ENCODE measurements at places on chromosomes 16 and 17. TPM values are rescaled to one million over a fixed set of nuclear protein-coding genes. Genes with fewer than 3 reads are reported as not detected.

DNA sequence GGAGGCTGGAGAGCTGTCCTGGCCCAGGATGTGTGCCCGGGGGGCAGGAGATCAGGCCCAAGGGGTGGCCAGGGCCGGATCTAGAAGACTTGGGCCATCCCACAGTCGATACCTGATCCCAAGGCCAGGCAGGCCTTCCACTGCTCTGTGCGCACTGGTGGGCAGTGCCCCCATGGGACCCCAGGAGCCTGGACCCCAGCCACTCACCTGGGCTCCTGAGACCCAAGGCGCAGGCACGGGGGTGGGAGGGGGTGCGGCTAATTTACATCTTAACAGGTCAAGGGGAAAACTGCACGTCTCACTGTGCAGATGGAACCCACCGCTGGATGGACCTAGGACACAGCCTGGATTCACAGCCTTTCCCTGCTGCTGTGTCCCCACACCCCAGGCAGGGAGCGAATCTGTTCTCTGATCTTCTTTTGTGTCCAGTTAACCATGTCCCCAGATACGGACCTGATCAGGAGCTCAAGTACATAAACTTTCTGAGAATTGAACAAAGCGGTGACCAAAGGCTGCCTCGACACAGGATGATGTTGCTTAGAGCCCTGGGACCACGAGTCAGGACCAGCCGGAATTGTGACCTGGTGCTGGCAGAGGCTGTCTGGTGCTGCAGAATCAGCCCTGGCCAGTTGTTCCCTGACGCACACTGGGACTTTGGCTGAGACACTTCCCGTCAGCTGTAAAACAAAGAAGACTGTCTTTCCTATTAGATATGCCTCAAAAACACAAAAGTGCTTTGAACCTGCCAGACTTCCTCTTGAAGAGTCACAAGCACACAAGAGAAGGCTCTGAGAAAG lies 60.6 kb downstream of the TNFRSF13B start:
- DNase-seq = no peak

GRCh38 chr16:82888591-82889001 lies 261.8 kb downstream of the CDH13 start:
- DNase-seq = no peak

DNA sequence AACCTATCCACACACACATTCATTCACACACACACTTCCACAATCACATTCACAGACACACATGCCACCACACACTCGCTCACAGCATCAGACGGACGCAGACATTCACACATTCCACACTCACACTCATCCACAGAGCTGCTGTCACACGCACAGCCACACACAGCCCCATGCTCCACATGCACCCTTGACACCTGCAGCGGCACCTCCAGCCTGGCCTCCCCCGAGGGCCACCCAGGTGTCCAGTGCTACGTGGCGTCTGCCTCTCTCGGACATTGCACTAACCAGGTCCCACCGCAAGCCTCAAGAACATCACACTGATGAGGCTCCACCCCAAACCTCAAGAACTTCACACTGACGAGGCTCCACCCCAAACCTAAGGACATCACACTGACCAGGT lies 155.2 kb downstream of the RBFOX3 start:
- DNase-seq = no peak

DNA sequence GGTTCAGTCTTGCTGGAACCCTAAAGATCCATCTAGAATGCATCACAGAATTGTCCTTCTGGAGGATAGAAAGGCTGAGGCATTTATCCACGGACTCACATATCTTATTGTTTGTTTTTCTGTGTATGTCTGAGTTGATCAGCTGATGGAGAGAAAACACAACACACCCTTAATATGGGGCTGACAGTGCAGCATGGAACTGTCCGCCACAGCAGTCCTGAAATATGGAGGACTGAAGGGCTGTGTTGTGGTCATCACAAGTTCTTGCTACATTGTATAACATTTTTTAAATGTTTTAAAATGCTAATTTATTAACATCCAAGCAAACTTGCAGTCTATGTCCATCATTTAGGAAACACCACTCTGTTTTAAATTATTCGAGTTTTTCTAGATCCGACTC lies 448.9 kb upstream of the ERCC4 start:
- no peak for DNase-seq

DNA sequence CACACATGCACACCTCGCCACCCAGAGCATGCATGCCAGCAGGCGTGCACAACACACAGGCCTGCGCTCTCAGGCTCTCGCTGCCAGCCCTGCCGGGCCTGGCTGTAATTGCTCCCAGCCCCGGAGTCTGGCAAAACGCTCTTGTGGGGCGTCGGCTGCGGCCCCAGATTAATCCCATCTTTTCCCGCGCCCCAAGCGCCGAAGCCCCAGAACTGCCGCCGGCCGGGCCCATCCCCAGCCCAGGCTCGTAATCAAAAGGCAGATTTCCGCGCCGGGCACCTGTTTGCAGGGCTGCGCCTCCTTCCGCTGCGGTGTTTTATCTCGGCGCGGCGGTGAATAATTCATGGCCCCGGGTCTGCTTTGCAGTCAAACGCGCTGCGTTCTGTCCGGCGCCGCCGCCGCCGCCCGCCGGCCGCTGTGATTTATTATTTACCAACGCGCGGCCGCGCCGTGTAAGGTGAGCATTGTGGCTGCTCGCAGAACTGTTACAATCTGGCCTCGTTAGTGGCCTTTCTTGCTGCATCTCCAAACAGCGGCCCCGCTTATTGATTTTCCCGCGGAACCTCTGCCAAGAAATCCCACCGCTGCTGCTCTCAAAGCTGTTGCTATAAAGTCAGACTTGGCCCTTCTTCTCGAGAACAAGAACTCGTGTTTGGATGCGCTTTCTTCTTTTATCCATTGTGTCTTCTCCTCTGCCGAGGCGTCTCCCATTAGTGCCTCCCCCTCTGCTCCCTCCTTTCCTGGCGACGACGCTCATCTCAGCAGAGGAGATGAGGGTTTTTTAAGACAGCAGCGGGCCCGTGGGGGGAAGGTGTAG lies 126.1 kb downstream of the IRX5 start:
- peak; percentile 83 for DNase-seq

The TRPV3 gene
- total RNA-seq = 0.29 TPM
